Stimulated activated effector memory CD8-positive, alpha-beta T cell treated with anti-CD3 and anti-CD28 coated beads, Interleukin-12 subunit alpha, Interleukin-12 subunit beta, amount 100 ng/mL, for 72 hours (primary cell): ENCODE measurements at places on chromosomes 5 and 9.

DNA sequence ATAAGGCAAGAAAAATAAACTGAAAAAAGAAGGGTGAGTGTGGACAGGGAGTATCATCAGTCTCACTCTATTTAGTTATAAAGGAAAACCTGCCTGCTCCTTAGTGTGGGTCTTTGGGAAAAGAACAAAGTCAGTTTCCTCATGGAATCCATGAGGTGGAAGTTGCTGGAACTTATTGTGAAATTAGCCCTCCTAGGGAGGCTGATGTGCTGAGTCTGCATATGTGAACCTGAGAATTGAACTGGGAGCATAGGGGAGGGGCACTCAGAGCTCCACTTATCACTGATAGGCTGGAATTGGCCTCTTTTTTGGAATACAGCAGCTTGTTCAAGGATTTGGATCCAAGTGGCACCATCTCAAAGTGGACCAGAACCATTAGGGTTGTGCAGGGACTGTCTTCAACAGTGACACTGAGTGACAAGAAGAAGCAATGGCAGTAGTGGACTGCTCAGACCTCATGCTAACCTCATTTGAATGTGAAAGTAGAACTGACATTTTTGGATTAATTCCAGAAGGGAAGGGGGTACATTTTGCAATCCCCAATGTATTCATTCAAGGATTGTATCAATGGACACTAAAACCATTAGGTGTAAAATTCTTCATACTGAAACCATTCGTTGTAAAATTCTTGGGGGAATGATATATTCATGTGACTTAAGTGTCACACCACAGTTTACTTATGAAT, 103.6 kb upstream of the KLF9 start:
- no peak for DNase-seq

DNA sequence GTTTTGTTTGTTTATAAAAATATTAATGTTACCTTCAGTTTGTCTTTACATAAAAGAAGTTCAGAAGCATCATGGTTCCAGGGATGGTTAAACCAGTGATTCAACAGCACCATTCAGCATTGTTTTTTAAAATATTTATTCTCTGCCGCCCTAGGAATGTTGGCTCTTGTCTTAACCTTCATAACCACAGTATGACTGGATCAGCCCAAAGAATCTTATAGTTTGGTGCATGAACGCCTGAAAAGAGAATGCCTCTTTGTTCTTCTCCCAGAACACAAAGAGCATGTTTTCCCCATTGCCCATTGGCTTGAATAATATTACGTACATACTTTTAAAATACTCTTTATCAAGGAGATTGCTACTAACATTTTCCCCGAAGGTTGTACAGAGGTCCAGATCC, 413.4 kb downstream of the ANXA1 start:
- DNase-seq: no peak

- no peak for DNase-seq
Measured at GRCh38 chr5:90878549-90879196, 320.1 kb downstream of the ADGRV1 start.

DNA sequence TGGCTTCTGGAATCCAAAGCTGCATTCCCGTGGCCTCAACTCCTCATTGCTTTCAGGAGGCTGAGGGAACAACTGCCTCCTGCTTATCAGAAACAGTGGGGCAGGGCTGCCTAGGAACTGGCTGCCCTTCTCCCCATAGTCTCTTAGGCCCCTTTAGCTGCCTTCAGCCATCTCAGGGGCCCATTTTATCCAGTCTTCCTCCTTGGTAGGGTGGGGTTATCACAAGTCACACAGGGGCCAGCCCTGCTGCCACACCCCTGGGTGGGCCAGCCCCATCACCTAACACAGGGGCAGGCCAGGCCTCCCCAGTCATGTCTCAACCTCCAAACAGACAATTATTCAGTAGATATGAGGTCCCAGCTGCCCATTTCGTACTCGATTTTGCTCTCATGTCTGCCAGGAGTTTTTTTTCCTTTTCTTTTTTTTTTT, 3.9 kb downstream of the ALAD start:
- DNase-seq: no peak

GRCh38 chr5:9209846-9210492, 335.9 kb downstream of the SEMA5A start:
- DNase-seq: no peak

- no peak for DNase-seq
Measured at GRCh38 chr9:119537138-119537537, 167.9 kb upstream of the BRINP1 start.

- no peak for DNase-seq
Measured at GRCh38 chr9:131227112-131227958, 49.0 kb downstream of the FAM78A start.

GRCh38 chr5:112024769-112025168, 267.8 kb upstream of the NREP start:
- DNase-seq: no peak

- DNase-seq: no peak
Measured at GRCh38 chr5:118968925-118969375, 19.4 kb downstream of the DTWD2 start.

DNA sequence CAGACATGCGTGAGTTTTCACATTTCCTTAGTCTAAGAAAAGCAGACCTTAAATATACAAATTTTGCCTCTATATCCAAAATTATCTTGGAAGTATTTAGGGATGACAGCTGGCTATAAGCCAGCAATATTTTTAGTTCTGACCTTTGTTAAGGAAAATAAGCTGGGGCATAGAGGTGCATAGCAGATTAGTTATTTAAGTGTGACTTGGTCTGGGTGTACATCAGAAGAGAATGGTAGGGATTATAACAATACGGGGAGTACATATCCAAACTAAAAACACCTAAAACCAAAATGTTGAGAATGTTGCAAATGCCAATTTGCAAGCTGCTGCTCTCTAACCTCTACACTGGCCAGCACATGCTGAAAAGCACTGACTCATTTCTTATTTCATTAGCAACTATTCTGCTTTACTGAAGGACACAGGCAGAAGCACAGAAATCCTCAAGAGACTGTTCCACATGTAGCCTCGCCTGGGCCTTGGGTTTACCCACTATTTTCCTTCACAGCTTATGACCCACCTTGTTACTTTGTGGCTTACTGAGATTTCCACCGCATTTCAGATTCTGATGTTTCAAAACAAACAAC, 22.3 kb downstream of the LEAP2 start:
- no peak for DNase-seq

- DNase-seq: no peak
Measured at GRCh38 chr5:140642718-140643117, 3.5 kb downstream of the TMCO6 start.

DNA sequence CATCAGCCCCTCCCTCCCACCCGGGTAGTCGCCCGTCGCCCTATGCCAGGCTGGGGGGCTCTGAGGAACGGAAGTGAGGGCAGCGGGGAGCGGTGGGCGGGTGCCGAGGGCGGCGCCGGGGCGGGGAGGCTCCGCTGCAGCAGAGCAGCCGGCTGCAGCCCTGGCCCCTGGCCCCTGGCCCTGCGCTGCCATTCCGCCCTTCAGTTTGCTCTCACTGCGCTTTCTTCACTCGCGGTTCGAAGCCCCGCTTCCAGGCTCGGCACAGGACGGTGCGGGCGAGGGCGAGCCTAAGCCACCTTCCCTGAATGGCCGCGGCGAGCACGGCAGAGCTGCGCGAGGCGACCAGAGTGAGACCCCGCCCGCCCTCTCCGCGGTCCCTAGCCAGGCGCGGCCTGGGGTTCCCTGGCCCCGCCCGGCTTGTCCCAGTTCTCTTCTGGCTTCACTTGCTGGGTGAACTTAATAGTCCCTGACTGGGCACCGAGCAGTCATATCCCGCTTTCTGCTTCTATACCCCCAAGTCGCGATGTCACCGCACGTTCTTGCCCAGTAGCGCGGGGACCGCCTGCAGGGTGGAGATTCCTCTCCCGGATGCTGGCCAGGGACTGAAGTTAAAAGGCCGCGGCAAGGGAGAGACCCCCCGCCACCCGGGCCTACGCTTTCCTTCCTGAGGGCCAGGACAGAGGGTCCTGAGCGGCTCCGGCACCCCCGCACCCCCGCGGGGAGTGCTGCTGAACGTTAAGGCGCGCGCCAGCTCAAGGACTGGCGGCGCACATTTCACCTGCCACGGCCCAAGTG, 623 bp upstream of the TRIM36 start:
- no peak for DNase-seq

- no peak for DNase-seq
Measured at GRCh38 chr9:115261656-115262081, 143.7 kb upstream of the TNC start.

DNA sequence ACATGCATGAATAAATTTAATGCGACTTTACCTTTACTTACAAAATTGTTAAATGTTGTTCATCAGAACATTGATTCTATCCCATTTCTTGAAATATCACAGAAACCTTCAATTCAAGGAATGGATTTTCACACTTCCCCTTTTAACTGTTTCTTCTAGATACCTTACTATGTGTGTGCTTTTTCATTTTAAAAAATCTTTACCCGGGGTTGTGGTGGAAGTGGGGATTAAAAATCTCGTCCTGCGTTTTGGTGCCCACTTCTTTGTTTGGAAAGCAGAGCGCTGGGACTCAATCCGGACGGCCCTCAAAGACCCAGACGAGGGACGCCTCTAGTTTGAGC, 5.8 kb upstream of the MEF2C start:
- no peak for DNase-seq

DNA sequence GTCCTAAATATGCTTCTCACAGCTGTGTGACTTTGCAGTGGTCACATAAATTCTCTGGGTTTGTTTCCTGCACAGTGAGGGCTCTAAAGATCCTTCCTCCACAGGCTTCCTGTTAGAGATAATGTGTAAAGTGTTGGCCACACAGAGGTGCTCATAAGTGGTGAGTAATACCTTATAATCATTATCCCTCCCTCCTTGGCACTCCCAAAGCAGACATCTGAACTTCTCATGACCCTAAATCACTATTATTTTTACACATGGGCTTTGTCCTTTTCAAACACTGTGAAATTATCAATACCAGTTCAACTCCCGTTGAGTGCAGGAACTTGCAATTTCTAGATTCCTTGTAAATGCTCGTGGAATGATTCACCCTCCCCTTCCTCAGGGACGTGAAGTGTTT, 100.2 kb downstream of the BRINP1 start:
- no peak for DNase-seq

GRCh38 chr9:119337573-119337972, 31.7 kb downstream of the BRINP1 start:
- no peak for DNase-seq

DNA sequence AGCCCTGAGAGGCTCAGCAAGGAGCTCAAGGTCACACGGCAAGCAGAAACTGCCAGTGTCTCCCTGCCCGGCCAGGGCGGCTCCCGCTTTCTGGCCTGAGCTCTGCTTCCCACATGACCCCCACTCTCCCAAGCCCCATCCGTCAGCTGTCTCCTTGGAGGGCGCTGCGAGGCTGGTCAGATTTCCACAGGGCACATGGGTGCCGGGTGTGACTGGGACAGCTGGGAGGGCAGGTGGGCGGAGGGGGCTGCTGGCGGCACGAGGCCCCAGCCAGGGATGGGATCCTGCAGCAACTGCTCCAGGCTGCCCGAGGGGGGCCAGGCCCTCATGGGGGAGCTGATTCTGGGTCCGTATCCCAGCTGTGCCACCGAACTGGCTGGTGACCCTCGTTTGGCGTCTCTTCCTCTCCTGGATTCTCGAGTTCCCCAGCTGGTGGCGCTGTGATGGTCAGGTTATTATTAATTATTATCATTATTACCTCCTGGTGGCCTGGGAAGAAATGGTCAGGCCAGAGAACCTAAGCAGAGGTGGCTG, 12.9 kb upstream of the WDR38 start:
- no peak for DNase-seq

DNA sequence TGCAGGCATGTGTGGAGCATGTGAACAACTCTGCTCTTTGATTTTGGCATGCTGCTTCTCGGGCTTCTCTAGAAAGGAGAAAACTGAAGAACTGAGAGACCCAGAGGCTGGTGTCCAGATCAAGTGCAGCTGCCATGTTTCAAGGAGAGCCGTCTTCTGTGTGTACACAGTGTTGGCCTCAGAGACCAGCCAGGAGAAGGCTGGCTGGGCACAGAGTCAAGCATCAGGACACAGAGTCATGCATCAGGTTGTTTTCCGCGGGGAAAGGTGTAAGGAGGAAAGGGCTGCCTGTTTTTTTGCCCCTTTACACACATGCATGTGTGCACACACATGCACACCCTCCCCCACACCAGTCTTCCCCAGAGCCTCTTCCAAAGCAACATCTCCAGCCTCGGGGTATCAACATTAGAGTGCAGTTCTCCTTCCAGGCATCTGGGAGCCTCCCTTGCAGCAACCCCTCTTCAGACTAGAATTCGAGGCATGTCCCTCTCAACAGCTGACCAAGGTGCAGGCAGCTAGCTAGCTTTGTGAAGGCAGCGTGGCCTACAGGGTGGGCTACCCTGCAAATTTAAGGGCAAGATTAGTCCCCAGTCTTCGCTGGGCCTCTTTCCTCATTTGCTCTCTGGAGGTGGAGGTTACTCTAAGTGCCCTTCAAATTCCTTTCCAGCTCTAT, 180.9 kb downstream of the AOPEP start:
- DNase-seq: no peak

DNA sequence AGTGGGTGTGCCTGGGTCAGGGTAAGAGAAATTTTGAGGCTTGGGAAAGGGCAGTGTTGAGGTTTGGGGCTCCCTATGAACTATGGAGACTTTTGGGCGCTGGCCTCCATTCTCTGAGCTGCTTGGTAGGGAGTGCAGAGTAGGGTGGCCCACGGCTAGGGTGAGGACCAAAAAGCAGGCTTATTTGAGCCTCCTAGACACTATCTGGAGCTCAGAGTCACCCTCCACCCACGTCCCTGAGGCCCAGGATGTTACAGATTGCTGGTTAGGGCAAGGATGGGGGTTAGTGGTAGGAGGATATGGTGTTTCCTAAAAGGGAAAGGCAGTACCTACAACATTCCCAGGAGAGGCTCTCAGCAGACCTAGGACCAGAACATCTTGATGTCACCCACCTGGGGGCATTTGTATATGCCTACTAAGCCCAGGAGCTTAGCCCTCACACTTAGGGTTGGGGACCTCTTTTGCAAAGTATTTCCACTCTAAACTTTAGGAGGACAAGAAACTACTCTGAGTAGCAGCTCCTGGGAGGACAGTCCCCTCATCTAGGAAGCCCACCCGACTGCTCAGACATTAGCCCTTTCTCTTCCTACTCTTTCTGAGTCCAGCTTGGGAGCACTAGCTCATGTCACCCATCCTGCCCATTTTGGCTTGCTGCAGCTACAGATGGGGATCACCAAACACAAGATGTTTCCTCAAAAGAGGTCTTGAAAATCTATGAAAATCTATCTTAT, 2.3 kb downstream of the SHROOM1 start:
- DNase-seq: no peak

- DNase-seq: no peak
Measured at GRCh38 chr5:111746791-111747190, 10.2 kb downstream of the NREP start.

GRCh38 chr9:8456344-8456743, 656.8 kb upstream of the DMAC1 start:
- DNase-seq: no peak
